ENCODE measurements at places on chromosomes 1 and 21.

DNA sequence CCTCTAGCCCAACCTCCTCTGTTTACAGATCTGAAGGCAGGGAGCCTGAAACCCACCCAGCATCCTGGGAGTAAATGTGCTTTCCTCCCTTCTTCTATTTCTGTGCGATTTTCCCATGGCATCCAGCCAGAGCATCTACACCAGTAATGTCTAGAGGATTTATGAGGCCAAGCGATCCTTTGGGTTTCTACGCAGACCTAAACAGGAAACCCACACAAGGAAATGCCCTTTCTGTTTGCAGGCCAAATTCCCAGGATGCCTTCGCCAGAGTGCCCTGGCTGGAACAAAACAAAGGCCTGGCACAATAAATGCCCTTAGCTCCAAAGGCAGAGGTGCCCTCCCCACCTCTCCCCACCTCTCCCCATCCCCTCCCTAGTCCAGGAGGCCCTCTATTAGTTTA, 110.5 kb upstream of the CDC42BPA start:
- DNase-seq = no peak

GRCh38 chr1:201375169-201375568, 2.3 kb downstream of the TNNT2 start:
- DNase-seq = no peak

GRCh38 chr1:159040893-159041724, 31.4 kb downstream of the IFI16 start:
- DNase-seq = no peak

GRCh38 chr1:60458111-60458510, 384.5 kb upstream of the C1orf87 start:
- no peak for DNase-seq

GRCh38 chr21:35465741-35466140, 416.6 kb upstream of the RUNX1 start:
- DNase-seq = no peak

- DNase-seq = no peak
These were observed 28.3 kb upstream of the EPHA8 start for GRCh38 chr1:22534951-22535350.

DNA sequence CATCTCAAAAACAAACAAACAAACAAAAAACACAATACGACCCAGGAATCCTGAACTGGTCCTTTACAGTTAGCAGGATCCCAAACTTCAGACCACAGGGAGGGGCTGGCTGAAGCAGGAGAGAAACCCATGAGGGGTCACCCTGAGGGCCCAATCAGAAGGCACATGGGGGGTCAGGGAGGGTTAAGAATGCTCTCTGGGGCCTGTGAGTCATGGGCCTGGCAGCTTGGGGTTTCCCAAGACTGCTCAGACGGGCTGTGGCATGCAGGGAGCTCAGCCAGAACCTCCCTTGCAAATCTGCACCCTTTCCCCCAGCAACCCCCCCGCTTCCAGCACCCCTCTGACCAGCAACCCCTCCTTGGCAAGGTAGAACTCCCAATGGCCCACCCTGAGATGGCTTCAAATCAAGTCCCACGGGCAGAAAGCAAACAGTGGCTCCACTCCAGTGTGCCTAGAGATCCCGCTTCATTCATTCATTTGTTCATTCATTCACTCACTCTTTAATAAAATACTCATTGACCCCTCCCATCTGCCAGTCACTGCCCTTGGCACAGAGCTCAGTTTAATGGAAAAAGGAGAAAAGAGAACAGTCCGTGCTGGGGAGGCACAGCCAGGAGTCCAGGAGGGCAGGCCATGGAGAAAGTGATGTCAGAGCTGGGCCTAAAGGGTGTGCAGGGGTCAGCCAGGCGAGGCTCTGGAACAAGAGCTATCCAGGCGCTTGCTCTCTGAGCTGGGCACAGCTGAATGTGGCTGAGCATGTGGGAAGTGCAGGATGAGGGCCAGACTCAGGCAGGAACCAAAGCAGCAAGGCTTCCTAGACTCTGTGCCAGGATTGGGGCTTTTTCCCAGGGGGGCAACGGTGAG, 8.2 kb downstream of the UQCRHL start:
- DNase-seq = no peak

- DNase-seq = no peak
These were observed 146.6 kb downstream of the TBX15 start for GRCh38 chr1:118841521-118841920.

GRCh38 chr1:206047271-206047670, 5.7 kb upstream of the RHEX start:
- no peak for DNase-seq

DNA sequence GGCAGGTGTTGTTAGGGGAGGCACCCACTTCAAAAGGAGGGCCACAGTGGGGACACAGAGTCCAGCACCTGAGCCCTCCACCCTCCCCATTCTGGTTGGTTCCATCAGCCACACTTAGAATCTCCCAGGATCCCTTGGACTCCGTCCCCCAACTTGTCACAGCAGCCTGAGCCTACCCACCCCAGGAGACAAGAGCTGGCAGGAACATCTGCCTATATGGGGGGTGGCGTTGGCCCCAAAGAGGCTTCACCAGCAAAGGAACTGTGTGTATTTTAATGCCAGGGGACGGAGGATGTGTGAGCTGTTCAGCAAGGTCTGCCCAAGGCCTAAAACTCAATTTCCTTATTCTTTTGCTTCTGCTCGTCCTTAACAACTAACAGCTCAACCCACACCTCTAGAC, 86.4 kb upstream of the TMEM51 start:
- no peak for DNase-seq

GRCh38 chr1:166330096-166330495, 163.3 kb upstream of the FAM78B start:
- DNase-seq = no peak

GRCh38 chr21:17089091-17089491, 423.8 kb upstream of the CXADR start:
- DNase-seq = no peak

- DNase-seq = no peak
These were observed 366.0 kb downstream of the TTLL7 start for GRCh38 chr1:83632906-83633305.

GRCh38 chr1:181398544-181398943, 84.8 kb upstream of the CACNA1E start:
- no peak for DNase-seq

DNA sequence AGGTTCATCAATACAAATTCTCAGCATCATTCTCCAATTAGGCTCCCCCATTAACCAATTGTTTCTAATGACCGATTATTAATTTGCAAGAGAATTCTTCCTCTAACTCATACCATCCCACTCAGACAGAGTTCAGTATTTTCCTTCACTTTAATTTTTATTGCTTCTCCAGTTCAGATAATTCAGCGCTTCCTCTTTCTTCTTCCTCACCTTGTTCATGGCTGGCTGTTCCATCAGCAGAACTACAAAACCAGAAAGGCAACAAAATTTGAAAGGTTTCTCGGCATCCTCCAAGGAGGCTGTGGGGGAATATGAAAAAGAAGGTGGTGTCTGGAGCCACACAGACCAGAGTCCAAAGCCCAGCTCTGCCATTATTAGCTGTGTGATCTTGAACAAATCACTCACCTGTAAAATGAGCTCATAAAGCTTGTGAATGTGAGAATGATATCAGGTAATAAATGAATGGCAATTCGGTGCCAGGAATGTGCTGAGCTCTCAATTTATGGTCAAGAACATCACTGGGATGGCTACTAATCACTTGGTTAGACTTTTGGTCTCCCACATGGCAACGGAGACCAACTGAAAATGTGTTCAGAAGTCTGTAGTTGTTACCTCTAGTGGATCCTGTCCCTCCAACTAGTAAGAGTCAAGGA, 11.7 kb upstream of the ZNF436 start:
- no peak for DNase-seq

DNA sequence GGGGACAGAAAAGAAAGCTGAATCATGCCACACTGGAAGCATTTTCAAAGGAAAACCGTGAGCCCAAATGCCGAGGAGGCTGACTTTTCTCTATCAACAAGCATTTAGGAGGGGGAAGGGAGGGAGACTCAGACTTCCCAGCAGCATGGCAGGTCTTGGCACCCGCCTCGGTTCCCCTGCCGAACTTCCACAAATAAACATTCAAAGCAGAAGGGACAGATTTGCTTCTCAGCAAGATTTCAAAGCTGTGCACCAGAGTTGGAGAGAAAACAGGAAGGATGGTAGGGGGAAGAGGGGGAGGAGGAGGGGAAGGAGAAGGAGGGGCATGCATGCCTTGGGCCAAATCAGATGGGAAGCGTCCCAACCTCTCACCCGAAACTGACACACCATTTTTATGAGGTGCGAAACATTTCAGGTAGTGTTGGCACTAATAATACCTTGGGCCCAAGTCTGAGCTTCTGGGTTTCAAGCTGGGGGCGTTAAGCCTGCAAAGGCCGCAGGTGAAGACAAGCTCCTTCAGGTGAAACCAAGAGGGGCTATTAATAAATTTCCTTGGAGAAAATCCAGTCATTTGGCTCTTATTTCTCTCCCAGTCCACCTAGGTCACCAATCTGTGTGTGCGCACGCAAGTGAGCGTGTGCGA, 26.4 kb downstream of the ABCA4 start:
- DNase-seq = no peak

- no peak for DNase-seq
These were observed 14.5 kb downstream of the KDF1 start for GRCh38 chr1:26945728-26946127.

GRCh38 chr1:116762281-116762680, 8.1 kb downstream of the CD2 start:
- no peak for DNase-seq

Measured in stimulated activated CD4-positive, alpha-beta T cell treated with anti-CD3 and anti-CD28 coated beads, Interleukin-15, amount 100 ng/mL, for 1 hour (primary cell).